ENCODE measurements at places on chromosomes 3 and 15. TPM values are rescaled to one million over a fixed set of nuclear protein-coding genes. Genes with fewer than 3 reads are reported as not detected.

Gene PCLAF
- 270 TPM for total RNA-seq

Gene KCNMB3
- 2.0 TPM for total RNA-seq

Gene LARP6
- 50.6 TPM for total RNA-seq

Gene COMMD4
- total RNA-seq = 190 TPM

Gene QTRT2
- 20.9 TPM for total RNA-seq

Gene CHCHD4
- total RNA-seq = 39.0 TPM

Gene CD200R1
- not detected for total RNA-seq

Gene NEK10
- 1.1 TPM for total RNA-seq

Gene LRRK1
- total RNA-seq = 19.9 TPM
